ENCODE measurements at places on chromosomes 1 and 21.
A peak's percentile ranks its signal among the peaks of the same experiment; 100 is the strongest.

- DNase-seq: no peak
Measured at GRCh38 chr1:219067350-219067712, 106.3 kb upstream of the LYPLAL1 start.

DNA sequence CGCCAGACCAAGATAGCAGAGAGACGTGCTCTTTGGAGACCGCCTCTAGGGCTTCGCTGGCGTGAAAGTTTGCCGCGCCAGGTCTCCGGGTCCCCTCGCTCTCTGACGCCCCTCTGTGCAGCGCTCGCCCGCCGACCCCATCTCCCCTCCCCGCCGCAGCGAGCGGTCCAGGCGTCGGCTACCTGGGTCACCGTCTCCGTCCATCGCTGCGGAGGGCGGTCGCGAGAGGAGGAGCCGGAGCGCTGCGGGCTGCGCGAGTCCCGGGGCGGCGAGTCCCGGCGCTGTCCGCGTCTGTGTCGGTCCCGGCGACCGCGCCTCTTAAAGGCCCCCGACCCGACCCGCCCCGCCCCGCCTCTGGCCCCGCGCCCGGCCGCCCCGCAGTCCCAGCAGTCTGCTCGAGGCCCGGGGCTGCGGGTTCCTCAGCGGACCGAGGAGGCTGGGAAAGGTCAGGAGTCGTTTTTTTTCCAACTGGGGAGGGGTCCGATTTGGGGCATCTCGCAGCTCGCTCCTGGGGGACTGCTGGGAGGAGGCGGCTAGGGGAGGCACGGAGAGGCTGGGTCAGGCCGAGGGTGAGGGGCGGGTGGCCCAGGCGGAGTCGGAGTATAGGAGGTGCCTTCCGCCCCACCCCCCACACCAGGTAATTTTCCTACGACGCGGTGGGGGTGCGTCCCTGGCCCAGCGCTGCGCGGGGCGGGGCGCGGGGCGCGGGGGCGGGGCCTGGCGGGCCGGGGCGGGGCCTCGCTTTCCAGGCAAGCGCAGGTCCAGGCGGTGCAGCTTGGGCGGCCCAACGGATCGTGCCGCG is at the start of the genes FBXO2 and FBXO44:
TSS of gene FBXO2 (minus strand) at position 293 of the 802 bp plus-strand sequence. CDS start at position 204, 89 bp downstream.
TSS of gene FBXO44 (plus strand) at position 741 of the 802 bp plus-strand sequence. CDS start 959 bp downstream, outside the sequence.
- peak; percentile 55 for DNase-seq

- no peak for DNase-seq
Measured at GRCh38 chr1:107122225-107122624, 18.6 kb upstream of the NTNG1 start.

DNA sequence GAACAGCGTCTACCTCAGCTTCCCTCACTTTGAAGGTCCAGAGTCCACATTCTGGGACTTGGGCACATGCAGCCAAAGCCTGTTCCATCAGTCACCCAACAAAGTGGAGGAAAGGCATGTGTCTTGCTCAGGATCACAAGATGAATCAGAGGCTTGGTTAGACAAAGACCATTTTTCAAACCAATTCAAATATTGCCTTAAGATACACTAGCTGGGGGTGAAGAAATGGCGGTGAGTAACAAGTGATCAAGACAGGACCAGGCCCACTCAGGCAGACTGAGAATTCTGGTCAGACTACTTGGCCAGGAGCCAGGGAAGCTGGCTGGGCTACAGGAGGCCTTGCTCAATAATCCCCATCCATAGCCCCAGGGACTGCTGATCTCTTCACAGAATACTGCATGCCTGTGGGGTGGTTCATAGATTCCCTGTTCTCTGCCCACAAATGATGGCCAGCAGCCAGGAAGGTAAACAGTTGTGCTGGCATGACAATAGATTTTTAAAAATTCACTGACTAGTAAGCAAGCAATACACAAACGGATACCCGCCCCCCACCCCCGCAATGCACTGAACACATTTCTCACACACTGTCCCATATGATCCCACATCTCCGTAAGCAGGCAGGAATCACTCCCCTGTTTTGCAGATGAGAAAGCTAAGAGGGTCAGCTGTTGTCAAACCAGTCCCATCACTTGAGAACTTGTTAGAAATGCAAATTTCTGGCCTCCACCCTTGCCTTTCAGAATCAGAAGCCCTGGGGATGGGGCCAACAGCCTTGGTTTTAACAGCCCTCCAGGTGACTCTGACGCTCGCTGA is 27.2 kb downstream of the ERI3 start:
- no peak for DNase-seq

GRCh38 chr1:228410015-228410414 is 3.4 kb upstream of the TRIM11 start:
- no peak for DNase-seq

GRCh38 chr1:15066191-15066590 is 87.4 kb upstream of the TMEM51 start:
- no peak for DNase-seq

GRCh38 chr1:222073307-222073995 is 331.6 kb upstream of the DUSP10 start:
- no peak for DNase-seq

DNA sequence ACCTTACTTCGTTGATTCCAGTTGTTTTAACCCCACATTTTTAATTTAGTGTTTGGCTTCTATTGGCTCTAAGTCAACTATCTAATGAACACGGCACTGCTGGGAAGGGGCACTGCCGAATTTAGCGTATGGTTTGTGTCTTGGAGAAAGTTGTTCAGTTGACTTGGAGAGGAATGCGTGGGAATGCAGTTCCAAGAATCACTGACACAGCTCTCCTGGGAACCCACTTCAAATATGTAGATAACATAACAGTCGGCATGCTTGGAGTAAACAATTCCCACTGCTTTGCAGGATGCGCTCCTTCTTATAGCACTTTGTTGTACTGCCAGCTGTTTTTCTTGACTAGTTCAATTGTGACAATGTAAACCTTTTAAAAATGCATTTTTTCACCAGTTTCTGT is 104.3 kb downstream of the RYR2 start:
- DNase-seq: no peak

GRCh38 chr1:228403231-228403631 is 3.4 kb downstream of the TRIM11 start:
- DNase-seq: no peak

GRCh38 chr1:116943438-116943837 is 33.7 kb downstream of the PTGFRN start:
- no peak for DNase-seq

DNA sequence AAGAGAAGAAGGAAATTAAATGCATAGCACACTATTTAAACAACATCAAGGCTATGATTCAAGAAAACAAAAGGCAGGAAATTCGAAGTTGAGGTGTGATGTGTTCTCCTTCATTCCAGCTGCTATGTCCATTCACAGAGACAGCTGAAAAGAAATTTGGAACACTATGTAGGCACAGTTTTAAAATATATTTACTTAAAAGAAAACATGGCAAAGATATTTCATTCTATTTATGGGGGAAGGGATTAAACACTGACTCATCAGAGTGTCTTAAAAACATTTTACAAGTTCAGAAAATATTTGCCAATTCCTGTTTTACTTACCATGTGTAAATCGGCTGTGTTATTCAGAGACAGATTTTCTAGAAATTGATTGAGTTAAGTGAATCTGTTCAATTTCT is 39.4 kb upstream of the NGF start:
- DNase-seq: no peak

GRCh38 chr1:47186267-47187185 is 3.3 kb downstream of the PDZK1IP1 start:
- no peak for DNase-seq

DNA sequence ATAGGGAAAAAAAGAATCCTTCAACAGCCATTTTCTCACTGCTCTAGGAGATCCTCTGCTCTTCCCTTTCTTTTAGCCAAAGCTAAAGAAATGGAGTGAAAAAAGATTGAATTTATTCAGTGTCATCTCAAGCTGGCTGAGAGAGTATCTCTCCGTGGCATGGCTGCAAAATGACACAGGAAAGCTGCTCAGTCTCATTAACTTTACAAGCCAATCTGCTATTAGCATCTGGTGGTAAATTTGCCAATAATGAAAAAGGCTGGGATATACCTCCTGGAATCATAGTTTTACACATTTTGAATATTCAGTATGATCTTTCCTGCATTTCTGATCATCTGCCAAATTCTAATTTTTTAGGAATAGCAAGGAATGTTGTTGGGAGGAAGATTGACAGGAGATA is 176.8 kb upstream of the CHRM3 start:
- no peak for DNase-seq

GRCh38 chr1:91502672-91503184 is 2.1 kb downstream of the CDC7 start:
- no peak for DNase-seq

GRCh38 chr1:223815020-223815853 is 30.5 kb downstream of the TP53BP2 start:
- DNase-seq: no peak

DNA sequence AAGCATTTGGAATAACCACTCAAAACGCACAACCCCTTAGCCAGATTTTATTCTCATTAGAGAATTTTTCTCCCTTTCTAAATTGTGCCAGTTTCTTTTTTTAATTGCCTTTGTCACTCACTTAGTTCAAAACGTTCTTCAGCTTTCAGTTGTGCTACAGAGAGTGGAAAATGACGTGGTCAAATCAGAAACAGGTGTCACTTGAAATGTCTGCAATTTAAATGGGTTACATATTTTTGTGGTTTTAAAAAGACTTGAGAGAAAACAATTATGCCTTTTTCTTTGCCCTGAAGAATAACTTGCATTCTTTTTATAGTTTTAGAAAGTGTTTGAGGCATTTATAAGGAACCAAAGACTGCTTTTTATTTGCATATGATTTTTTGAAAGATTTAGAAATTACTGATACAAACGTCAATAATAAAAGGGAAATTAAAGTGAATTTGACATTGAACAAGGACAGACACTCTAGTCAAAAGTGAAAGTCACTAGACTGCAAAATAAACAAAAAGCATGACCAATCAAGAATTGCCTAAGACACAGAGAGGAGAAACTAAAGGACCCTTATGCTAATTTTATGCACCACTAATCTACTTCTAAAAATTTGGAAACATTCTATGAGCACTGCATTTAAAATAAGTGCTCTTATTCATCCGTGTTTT is 191.0 kb downstream of the TPR start:
- no peak for DNase-seq

GRCh38 chr1:182147136-182147820 is 85.8 kb upstream of the ZNF648 start:
- no peak for DNase-seq

- no peak for DNase-seq
Measured at GRCh38 chr1:117794073-117794472, 135.3 kb downstream of the GDAP2 start.

GRCh38 chr1:15950763-15951295 is 25.1 kb downstream of the ZBTB17 start:
- DNase-seq: peak; percentile 79

DNA sequence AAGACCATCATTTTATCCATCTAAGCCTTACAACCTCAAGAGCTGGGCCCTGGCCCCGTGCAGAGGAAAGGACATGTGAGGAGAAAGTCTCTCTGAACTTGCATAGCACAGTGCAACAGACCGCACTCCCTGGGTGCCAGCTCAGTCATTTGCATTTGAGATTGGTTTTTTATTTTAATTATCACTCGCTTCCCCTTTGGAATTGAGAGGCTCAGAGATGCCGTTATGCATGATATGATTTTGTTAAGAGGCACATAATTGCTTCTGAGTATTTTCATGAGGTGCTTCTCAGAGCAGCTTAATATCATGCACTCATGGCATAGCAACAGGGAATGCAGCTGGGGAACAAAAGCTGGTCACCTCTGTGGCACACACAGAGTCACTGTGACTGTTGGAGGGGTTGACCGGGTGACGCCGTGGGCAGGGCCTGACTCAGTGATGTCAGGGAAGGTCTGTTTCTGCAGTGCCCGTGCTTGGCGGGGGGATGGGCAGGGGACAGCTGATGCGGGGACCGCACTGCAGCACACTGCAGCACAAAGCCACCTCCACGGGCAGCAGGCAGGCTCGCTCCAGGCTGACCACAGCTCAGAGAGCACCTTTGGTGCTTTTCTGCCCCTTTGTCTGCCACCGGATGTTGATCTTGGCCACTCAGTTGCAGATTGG is 43.2 kb upstream of the VAMP3 start:
- DNase-seq: no peak

- no peak for DNase-seq
Measured at GRCh38 chr1:231068762-231069161, 28.7 kb upstream of the FAM89A start.

- DNase-seq: no peak
Measured at GRCh38 chr1:39959651-39960333, 4.8 kb downstream of the MFSD2A start.

GRCh38 chr1:230901671-230902070 is 33.4 kb upstream of the C1orf198 start:
- no peak for DNase-seq

DNA sequence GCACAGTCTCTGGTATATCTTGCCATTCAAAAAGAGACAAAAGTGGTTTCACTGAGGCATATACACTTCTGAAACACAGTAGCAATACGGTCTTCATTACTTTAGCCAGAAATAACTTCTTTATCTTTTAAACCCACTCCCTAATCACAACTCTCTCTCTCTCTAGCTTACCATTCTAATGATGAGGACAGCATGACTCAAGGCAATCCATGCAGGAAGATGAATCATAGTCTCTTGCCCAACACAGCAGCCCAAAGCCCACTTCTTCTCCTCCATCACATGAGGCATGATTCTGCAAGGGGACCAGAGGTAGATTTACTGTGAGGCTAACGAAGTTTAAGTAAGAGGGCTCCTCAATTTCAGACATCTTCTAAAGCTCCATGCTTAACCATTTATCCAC is 285.0 kb upstream of the NR5A2 start:
- no peak for DNase-seq

DNA sequence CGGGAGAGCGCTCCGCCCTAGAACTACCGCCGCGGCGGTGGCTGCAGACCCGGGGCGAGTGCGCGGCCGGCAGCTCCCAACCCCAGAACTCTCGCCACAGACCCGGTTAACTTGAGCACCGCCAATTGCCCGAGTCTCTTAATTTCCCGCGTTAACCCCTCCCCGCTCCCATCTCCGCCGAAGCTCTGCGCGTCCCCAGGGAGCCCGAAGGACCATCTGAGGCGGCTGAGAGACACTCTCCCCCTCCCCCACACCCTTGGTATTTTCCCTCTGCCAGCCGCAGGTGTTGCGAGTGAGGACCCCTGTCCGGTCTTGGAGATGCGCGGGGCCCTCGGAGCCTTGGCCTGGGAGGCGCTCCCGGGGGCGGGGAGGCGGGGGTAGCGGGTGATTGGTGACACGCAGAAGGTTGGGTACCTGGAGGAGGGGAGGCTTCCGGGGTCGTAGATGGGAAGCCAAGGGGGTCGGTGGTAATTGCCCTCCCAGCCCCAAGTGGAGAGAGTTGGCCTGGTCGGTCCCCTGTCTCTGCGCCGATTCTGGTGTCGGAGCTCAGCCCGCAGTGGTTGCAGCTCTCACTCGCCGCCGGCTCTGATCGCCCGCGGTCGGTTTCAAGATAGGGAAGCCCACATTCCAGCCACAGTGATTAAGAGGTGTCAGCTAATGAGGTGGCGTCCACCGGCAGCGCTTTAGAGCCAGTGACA is 858 bp upstream of the SUSD4 start:
- DNase-seq: peak; percentile 8

- no peak for DNase-seq
Measured at GRCh38 chr1:224149709-224150108, 33.3 kb upstream of the DEGS1 start.
